Stimulated activated CD8-positive, alpha-beta memory T cell treated with anti-CD3 and anti-CD28 coated beads, Interleukin-7, amount 100 ng/mL, for 24 hours (primary cell): ENCODE measurements at places on chromosomes 11 and 22.

GRCh38 chr11:69053546-69054396, 5.0 kb downstream of the TPCN2 start:
- DNase-seq = no peak

DNA sequence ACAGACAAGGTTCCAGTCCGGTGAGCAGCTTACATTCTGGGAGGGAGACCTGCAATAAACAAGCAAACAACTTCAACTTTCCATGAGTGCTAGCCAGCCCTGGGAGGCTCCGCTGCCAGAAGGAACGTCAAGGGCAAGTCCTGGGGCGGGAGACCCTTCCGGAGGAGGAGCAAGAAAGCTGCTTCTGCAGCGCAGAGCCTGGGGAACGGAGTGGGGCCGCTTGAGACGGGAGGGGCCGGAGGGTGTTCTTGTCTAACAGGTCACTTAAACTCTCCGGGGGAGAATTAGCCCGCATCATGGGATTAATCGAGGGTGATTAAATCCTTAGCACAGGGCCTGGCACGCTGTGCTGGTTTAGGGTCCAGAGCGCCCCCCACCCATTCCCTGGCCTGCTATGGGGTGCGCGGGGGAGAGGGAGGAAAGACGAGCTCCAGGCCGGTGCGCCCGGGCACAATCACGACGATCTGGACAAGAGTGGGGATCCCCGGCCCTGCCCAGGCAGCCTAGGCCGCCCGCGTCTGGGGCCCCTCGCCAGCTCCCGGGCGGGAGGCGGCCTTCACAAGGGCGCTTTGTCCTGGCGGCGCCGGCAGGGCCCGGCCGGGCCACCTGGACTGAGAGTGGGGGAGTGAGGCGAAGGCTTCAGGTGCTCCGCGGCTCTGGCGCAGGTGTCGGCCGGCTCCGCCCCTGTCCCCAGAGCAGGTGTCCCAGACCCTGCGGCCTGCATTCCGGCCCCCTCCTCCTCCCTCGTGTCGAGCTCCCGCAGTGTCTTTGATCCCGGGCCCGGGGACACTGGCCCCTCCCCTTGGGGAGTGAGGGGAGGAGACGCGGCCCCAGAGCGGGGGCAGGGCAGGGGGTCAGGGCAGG, 663 bp upstream of the LARGE2 start:
- no peak for DNase-seq

DNA sequence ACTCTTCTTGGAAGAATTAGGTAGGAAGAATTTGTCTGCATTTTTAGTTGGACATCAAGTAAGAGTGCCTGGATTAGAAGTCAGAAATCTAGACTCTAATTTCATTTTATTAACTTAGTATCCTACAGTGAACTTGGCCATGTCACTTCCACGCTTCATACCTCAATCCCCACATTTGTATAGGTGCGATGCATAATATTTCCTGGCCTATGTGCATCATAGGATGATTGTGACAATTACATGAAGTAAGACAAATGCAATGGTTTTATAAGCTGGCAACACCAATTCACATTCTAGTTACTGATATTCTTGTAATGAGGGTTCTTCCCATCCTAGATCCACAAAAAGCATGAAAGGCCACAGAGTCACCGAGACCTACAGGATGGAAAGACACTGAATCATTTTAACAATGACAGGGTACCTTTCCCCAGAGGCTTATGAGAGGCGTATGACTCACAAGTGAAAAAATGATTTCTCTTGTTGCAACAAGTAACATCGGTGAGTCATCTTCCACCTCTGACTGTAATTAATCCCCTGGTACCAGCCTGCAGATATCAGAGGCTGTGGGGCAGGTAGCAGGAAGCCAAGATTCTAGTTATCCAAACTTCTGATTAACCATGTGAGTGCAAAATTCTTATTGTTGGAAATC, 56.0 kb upstream of the OR5AK2 start:
- DNase-seq = no peak

- DNase-seq = no peak
Measured at GRCh38 chr11:64138398-64138797, 27.5 kb downstream of the MACROD1 start.

DNA sequence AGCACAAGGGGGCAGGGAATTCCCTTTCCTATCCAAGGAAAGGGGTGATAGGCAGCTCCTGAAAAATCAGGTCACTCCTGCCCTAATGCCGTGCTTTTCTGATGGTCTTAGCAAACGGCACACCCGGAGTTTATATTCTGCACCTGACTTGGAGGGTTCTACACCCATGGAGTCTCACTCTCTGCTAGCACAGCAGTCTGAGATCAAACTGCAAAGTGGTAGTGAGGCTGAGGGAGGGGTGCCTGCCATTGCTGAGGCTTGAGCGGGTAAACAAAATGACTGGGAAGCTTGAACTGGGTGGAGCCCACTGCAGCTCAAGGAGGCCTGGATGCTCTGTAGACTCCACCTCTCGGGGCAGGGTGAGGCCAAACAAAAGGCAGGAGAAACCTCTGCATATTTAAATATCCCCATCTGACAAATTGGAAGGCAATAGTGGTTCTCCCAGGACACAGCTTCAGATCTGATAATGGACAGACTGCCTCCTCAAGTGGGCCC, 194.7 kb downstream of the OR4A47 start:
- no peak for DNase-seq

DNA sequence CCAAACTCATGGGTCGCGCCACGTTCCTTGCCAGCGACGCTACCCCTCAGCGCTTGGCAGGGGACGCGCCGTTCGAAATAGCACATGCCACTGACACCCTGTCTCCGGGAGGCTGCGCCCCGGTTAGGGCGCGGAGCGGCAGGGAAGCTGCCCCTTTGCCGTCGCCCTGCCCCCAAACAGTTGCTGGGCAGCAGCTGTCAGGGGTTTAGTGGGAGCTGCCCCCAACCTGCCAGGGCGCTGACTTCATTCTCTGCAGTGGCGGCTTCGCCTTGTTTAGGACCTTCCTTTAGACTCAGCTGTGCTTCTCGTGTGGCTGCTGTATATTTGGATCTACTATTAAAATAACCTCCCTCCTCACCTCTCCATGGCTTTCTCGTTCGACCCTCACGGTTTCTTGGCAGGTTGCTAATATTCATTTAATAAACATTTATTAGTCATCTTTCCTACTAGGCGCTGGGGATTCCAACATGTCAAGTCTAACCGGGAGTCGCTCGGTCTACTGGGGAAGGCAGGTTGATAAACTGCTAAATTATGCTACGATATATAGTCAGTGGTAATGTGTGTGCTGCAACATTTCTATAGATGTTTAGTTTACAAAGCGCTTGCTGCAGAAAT, 782 bp downstream of the TMEM109 start:
- no peak for DNase-seq

DNA sequence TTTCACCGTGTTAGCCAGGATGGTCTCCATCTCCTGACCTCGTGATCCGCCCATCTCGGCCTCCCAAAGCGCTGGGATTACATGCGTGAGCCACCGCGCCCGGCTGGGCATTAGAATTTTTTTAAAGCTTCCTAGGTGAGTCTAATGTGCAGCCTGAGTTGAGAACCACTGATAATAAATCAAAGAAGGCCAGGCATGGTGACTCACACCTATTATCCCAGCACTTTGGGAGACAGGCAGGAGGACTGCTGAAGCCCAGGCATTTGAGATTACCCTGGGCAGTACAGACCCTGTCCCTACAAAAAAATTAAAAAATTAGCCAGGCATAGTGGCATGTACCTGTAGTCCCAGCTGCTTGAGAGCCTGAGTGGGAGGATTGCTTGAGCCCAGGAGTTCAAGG, 13.7 kb downstream of the MEI1 start:
- no peak for DNase-seq

GRCh38 chr11:61028135-61028729, 56.8 kb downstream of the CD6 start:
- DNase-seq = no peak

GRCh38 chr22:48734359-48734758, 1093.3 kb downstream of the BRD1 start:
- no peak for DNase-seq

- no peak for DNase-seq
Measured at GRCh38 chr11:131865860-131866259, 495.4 kb downstream of the NTM start.

- no peak for DNase-seq
Measured at GRCh38 chr11:120021391-120021953, 116.4 kb downstream of the TRIM29 start.

DNA sequence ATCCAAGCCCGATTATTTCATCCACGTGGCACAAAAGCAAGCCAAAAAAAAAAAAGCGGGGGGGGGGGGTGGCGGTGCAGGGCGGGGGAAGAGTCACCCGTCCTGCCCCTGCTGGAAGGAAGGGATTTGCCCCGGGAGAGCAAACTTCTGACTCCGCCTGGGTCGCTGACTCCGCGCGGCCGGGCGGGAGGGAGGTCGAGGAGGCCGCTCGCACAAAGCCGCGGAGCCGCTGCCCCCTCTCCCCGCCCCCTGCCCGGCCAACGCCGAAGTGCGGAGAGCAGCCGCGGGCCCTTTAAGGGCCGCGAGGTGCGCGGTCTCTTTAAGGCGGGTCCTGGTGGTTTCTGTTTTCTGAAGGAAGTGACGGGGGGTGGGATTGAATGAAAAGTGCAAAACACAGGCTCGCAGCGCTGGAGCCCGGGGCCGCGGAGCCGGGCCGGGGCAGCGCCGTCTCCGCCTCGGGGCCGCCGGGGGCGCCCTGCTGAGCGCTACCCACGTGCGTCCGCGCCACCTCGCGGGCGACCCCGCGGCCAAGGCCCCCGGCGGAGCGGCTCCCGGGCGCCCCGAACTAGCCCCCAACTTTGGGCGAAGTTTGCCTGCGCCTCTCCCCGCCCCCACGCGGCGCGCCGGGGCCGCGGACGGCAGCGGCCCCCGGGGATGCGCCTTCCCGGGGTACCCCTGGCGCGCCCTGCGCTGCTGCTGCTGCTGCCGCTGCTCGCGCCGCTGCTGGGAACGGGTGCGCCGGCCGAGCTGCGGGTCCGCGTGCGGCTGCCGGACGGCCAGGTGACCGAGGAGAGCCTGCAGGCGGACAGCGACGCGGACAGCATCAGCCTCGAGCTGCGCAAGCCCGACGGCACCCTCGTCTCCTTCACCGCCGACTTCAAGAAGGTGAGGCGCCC, at the start of gene OAF:
Gene OAF (plus strand): TSS at position 407 of the 896 bp plus-strand sequence. CDS start 248 bp downstream, at position 655.
- peak; percentile 13 for DNase-seq

DNA sequence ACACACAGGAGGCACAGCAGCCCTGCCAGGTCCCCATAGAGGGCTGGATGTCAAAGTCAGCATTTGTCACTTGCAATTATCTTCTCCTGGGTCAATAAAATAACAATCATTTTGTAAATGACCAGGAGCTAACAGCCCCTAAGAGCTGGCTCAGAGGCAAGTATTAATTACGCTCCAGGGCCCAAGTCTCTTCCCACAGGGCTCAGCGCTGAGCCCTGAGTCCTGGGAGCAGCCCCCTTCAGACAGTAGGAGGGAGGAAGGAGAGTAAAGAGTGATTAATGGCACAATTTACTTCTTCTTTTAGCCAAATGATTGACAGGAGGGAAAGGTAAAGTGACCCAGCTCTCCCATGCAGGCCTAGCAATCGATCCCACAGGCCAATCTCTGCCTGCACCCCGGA, 99.0 kb upstream of the DRD2 start:
- DNase-seq = no peak

DNA sequence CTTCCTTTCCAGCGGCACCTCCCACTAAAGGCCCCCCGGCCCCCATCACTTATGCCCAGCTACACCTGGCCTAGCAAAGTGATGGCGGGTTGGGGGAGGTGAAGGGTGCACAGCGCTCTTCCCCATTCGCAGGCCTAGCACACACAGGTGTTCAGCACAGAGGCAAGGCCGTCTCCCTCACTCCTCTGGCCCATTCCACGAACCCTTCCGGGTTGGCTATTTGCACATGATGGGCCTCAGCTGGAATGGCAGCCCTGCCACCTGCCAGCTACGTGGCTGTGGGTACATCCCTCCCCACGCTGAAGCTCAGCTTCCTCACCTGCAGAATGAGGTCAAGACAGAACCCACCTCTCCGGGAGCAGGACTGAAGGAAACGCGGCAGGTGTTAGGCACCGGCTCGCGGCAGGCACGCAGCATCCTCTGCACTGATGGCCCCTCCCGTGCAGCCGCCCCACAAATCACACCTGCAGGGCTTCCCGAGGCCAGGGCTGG, 4.8 kb downstream of the KIAA0930 start:
- no peak for DNase-seq

- no peak for DNase-seq
Measured at GRCh38 chr11:67284811-67285540, 4.1 kb upstream of the ANKRD13D start.

GRCh38 chr22:20852503-20852902, 6.1 kb downstream of the PI4KA start:
- DNase-seq = no peak

GRCh38 chr11:9643751-9644150, 20.1 kb upstream of the SWAP70 start:
- DNase-seq = no peak

- peak; percentile 30 for DNase-seq
Measured at GRCh38 chr11:111378861-111379601, at the start of gene POU2AF1. TSS of gene POU2AF1 (minus strand) at chr11:111379275. CDS start at chr11:111379177, 98 bp downstream.

- no peak for DNase-seq
Measured at GRCh38 chr11:101987370-101987769, 59.9 kb upstream of the CFAP300 start.

DNA sequence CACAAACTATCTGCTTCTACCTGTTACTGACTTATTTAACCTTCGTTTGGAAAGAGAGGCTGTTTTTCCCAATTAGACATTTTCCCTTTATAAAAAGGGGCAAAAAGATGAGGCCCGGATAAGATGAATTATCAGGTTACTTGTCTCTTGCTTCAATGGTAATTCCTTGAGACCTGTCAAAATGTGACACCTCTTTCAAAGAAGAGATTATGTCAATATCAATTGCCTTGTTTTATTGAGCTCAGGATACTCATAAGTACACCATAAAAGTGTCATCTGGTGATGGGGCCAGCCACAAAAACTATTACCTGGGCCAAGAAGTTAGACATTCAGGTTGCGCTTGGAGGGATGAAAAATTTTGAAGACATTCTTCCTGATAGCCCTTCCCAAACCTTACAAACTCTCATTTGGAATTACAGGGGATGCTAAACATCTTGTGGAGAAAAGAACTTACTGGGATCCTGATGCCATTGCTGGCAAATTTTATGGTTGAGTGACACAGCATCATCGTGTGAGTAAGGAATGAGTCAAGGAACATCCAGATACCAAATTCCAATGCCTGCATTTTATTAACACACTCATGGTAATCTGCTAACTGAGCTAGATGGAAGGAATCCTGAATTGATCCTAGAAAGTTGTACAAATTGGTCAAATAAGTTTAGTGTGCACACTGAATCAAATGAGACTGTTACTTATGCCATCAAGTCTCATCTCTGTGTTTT, 1071.2 kb downstream of the LRRC4C start:
- DNase-seq = no peak
